ENCODE measurements at places on chromosomes 12 and 14. TPM values are rescaled to one million over a fixed set of nuclear protein-coding genes. Genes with fewer than 3 reads are reported as not detected.

GRCh38 chr12:6062757-6063735 lies 61.4 kb downstream of the VWF start:
- H3K4me1 ChIP-seq: no peaks in the 10 kb centered on the region
- DNase-seq: peak; percentile 66
- no peak overlapping the region for H3K4me3 ChIP-seq
- H3K27ac ChIP-seq: no peak overlapping the region
- no peaks in the 10 kb centered on the region for H3K36me3 ChIP-seq

- H3K27me3 ChIP-seq: peaks cover 37% of the 10 kb centered on the region
- H3K27ac ChIP-seq: no peak overlapping the region
- no peak overlapping the region for H3K4me3 ChIP-seq
- no peaks in the 10 kb centered on the region for H3K36me3 ChIP-seq
Observed at GRCh38 chr12:5429741-5430557, 2.0 kb upstream of the NTF3 start.

DNA sequence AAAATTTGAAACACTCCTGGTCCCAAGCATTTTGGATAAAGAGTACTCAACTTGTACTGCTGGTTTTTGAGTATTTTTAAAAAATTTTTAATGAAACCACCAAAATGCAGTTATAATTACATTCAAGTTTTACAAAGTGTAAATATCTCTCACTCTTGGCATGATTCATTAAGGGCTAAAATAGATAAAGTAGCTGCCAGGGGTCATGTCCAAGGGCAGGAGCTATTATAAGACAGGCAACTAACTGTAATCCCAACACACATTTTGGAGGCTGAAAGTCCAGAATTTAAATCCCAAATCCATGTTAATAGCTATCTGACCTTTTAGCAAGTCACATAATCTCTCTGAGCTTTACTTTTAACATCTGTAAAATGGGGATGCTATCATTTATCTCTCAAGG lies 207.6 kb downstream of the MED13L start:
- H3K4me1 ChIP-seq: peaks cover 21% of the 10 kb centered on the region
- DNase-seq: no peak
- no peaks in the 10 kb centered on the region for H3K36me3 ChIP-seq
- no peak overlapping the region for H3K27ac ChIP-seq
- no peaks in the 10 kb centered on the region for H3K27me3 ChIP-seq

FRMD6 gene
- 3.2 TPM for total RNA-seq

DNA sequence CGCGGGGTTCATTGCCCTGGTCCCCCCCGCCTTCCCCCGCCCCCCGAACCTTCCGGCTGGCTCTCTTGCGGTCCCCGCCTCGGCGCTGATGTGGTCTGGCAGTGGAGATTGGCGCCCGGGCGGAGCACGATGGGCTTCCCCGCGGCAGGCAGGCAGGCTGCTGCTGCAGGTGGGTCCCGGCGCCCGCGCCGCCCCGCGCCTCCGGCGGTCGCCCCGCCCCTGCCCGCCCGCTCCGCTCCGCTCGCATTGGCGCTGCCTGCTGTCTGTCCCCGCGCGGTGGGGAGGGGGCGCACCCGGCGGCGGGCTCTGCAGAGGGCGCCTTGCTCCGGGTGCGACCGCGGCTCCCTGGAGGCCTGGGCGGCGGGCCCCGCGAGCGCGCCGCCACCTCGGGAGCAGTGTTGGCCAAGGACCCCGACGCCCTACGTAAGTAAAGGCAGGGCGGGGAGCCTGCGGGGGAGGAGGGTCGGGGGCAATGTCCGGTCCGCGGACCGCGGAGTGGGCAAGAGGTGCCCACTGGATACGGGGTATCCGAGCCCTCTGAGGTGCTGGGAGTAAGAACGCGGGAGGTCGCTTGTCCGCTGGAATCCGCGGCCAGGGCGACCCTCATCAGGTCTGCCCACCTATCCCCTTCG lies at the start of gene AKAP5:
TSS of gene AKAP5 (plus strand) at position 309 of the 632 bp plus-strand sequence. CDS start 2,896 bp downstream, outside the sequence.
- no peaks in the 10 kb centered on the region for H3K27me3 ChIP-seq
- H3K4me3 ChIP-seq: peak within 1 kb of the TSS; percentile 75
- H3K4me1 ChIP-seq: peaks cover 37% of the 10 kb centered on the region
- peaks cover 4% of the 10 kb centered on the region for H3K36me3 ChIP-seq
- H3K27ac ChIP-seq: peak within 1 kb of the TSS; percentile 3
- peak; percentile 69 for DNase-seq

IRF9 gene
- total RNA-seq: 172 TPM
